ENCODE measurements at places on chromosomes 12 and 14.

DNA sequence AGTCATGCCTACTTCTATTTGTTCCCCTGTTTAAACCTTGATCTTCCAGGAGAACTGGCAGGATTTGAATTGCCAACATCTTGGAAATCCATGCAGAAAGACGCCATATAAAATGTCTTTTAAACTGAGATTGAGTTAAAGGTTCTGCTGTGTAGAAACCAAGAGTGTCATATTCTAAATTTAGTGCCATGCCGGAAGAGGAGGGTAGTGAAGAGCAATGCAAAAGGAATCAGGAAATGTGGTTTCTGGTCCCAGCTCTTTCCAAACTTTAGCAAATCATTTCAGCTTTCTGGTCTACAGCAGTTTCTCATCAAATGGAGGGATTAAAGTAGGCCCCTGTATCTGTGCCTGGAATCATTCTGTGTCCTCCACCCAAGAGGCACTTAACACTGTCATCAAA lies 85.7 kb downstream of the BTG1 start:
- peak; percentile 24 for DNase-seq

- DNase-seq, result no peak
Observed at GRCh38 chr12:41719214-41719613, 425.5 kb downstream of the GXYLT1 start.

DNA sequence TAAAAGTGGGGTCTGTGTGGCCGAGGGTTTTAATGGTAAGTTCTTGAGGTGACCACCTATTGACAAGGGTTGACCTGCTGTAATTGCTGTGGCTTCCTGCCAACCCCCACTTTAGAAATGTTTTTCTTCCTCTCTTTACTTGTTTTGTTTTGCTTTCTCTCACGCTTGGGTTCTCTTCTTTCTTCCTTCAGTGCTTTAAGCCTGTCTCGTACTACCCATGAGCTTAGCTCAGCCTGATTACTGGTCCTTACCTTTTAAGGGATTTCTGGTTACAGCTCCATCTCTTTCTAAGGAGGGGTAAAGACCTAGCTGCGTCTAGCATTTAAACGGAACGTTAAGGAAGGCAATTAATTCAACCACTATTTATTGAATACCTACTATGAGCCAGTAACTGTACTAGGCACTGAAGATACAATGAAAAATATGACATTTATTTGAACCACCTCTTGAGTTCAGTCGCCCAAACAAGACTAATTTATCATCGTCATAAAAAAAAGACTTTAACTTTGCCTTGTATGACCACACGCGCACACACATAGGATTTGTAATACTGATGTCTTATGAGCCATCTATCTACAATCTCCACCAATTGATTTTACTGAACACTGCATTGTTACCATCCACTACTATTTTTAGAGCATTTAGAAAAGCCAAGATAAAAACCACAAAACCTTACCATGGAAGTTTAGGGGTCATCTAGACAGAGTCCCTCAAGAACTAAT lies 888 bp upstream of the PPP1R12A start:
- DNase-seq, result peak; percentile 17

GRCh38 chr14:62443796-62444195 lies 601.5 kb downstream of the KCNH5 start:
- no peak for DNase-seq

GRCh38 chr14:28608443-28608842 lies 158.1 kb upstream of the FOXG1 start:
- no peak for DNase-seq

DNA sequence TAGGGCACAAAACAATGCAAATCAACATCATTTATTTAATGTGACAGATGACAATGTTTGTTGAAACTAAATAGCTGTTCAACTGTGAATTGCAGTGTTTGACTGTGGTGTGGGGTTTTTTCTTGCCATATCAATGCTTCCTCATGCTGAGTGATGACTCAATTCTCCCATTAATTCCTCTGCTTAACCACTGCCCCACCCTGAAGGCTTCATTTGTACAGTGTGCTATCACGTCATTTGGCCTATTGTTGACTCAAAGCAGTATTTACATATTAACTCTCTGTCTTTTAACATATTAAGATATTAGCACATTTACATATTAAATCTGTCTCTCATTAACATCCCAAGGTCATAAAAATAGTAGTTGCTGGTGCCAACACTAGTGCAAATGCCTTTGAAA lies 164.8 kb upstream of the NRXN3 start:
- DNase-seq, result no peak

DNA sequence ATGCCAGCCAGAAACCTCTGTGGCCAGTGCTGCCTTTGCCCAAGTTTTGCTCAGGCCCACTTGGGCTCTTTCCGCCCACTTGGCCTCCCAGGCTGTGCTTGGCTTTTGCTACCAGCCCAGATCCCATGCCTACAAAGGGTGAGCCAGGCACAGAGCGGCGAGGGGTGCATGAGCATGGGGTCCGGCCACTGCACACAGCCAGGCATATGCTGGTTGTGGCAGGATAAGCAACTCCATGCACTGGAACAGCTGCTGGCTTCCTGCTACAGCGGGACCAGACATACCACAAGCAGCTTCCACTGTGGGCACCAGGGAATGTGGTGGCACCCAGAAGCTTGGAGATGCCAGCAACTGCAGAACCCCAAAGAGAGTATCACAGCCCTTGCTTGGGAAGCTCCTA lies 45.7 kb upstream of the PRPF39 start:
- no peak for DNase-seq

- DNase-seq, result no peak
Observed at GRCh38 chr12:80373666-80374065, 70.4 kb upstream of the PTPRQ start.

DNA sequence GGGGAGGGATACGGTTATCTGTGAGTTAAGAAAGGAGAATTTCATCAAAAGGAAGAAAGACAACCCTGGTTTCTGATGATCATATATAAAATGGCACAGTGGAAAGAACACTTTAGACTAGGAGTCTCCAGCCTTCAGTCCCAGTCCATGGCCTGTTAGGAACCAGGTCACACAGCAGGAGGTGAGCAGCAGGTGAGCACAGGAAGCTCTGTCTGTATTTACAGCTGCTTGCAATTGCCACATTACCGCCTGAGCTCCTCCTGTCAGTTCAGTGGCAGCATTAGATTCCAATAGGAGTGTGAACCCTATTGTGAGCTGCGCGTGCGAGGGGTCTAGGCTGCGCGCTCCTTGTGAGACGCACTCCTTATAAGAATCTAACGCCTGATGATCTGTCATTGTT lies 137.9 kb downstream of the BTG1 start:
- no peak for DNase-seq

GRCh38 chr14:38336298-38336697 lies 80.4 kb upstream of the CLEC14A start:
- DNase-seq, result no peak

GRCh38 chr12:48041591-48042423 lies 37.5 kb upstream of the COL2A1 start:
- DNase-seq, result no peak

- DNase-seq, result no peak
Observed at GRCh38 chr14:24313913-24314312, 2.6 kb downstream of the LTB4R start.

GRCh38 chr14:82796086-82796485 lies 1262.4 kb upstream of the SEL1L start:
- no peak for DNase-seq

- DNase-seq, result no peak
Observed at GRCh38 chr12:120346681-120347080, 19.1 kb upstream of the PLA2G1B start.

DNA sequence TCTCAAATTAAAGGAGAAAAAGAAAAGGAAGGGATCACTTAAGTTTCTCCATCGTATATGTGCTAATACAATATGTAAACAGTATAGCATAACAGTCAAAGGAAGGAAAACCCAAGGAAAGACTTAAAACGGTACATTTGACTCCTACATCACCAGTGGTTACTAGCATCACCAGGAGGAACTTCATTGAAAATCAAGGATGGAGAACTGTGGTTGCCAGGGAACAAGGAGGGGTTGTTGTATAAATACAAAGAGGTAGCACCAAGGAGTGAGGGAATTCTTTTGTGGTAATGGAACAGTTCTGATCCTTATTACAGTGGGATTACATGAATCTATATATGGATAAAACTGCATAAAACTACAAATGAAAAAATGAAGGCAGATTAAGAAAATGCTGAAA lies 1.6 kb downstream of the ZFYVE26 start:
- DNase-seq, result no peak

GRCh38 chr14:20469890-20470602 lies 840 bp downstream of the PNP start:
- peak; percentile 65 for DNase-seq

DNA sequence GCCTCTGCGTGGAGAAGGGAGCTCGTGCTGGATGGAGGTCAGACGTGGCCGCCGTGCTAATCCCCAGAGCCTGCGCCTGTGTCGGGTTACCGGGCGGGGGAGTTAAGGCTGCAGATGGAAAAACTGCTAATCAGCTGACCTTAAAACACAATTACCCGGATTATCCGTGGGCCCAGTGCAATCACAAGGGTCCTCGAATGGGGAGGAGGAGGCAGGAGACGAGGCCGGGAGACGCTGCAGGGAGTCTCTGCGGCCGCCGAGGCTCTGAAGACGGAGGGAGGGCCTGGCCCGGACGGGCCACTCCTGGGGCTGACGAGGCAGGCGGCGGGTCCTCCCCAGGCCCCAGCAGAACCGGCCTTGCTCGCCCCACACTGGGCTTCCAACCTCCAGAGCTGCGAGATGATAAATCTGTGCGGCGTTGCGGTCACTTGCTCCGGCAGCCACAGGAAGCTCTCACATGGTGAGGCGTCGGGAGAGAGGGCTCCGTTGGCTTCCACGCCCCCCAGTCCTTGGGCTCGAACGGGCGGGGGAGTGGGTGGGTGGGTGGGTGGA lies 32.9 kb upstream of the FBRSL1 start:
- no peak for DNase-seq

GRCh38 chr12:57621497-57622292 lies 10.5 kb downstream of the ARHGEF25 start:
- peak; percentile 80 for DNase-seq

- no peak for DNase-seq
Observed at GRCh38 chr14:23323838-23324454, 2.7 kb downstream of the PABPN1 start.

- peak; percentile 25 for DNase-seq
Observed at GRCh38 chr14:70871863-70872677, 35.2 kb upstream of the PCNX1 start.

DNA sequence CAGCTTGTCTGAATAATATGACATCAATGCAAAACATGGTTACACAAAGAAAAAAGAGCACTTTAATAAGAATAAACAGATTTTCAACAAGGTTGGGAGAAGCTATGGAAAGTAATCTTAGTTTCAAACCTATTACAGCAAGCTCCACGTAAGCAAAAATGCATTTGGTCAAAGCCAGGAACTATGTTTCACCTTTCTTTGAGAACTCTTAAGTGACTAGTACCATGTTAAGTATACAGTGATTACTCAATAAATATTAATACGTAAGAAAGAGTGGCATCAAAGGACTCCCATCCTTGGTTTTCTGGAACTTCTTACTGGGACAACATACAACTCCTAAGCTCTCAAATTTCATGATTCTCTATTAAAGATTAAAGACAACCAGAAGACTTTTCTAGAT lies 80.7 kb downstream of the ABCC9 start:
- DNase-seq, result no peak

- DNase-seq, result no peak
Observed at GRCh38 chr14:105142651-105143450, 25.7 kb downstream of the JAG2 start.

DNA sequence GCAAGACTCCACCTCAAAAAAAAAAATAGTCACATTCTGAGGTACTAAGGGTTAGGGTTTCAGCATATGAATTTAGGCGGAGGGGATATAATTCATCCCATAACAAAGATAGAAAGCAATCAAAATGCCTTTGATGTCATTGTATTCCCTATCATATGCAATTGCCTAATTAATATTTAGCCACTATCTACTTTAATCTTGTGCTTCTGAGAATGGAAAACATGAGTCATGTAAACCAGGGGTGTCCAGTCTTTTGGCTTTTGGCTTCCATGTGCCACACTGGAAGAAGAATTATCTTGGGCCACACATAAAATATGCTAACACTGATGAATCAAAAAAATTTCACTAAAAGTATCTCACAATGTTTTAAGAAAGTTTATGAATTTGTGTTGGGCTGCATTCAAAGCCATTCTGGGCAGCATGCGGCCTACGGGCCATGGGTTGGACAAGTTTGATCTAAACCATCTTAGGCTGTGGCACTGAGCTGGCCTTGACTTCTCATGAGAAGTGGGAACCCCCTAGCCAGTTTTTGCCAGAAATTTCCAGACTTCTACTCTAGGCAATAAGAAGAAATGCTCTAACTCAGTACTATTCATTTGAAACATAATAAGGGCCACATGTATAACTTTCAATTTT lies 219.8 kb downstream of the PTPRO start:
- no peak for DNase-seq

- DNase-seq, result no peak
Observed at GRCh38 chr14:100775351-100775830, 48.7 kb downstream of the DLK1 start.

- no peak for DNase-seq
Observed at GRCh38 chr12:47982311-47982710, 18.9 kb downstream of the TMEM106C start.

DNA sequence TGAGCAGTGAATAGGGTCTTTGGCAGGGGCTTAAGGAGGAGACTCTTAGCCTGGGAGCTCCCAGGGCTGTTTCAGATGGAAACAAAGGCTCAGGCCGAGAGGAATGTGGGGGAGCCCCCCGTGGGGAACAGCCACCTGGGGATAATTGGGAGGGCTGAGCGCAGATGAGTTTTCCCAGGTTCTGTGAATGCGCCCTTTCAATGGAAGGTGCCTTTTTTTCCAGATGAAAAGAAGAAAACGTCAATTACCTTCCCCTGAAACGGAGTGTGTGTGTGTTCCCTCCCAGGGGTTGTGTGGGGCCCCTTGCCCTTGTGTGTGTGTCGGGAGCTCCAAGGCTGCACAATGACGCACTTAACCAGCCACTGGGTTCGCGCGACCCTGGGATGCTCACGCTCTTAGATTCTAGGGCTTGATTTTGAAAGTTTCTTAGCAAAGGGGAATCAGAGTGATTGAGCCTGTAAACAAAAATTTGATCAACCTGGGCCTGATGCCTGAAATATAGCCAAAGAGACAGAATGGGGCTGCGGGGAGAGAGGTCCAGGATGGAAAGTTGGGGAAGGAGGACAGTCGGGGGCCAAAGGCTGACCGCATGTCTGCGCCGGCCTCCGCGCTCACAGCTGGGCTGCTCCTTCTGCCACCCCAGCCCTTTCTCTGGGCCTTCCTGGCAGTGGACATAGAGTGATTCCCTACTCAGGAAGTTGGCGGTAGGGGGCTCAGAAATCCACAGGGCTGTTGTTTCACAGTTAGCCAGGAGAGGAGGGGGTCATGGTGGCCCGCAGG lies 14.6 kb downstream of the MEG3 start:
- DNase-seq, result no peak

Data from hepatic stellate cell (primary cell).